ENCODE measurements at places on chromosomes 5 and 9.

DNA sequence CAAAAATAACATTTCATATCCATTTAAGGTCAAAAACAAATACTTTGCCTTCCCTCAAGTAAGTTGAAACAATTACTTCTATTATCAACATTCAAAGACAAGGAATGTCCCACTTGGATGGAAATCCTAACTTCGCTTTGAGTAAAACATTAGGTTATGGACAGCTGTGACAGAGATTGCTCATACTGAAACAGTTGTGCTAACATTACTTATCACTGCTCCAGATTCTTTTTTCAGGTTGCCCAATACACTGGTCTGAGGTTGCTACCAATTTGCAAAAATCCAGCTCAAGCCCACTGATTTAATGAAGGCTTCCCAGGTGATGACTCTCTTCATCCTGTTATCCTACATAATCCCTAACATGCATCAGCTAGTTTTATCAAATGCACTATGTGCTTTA is 98.3 kb downstream of the UBAP2 start:
- DNase-seq, result no peak

DNA sequence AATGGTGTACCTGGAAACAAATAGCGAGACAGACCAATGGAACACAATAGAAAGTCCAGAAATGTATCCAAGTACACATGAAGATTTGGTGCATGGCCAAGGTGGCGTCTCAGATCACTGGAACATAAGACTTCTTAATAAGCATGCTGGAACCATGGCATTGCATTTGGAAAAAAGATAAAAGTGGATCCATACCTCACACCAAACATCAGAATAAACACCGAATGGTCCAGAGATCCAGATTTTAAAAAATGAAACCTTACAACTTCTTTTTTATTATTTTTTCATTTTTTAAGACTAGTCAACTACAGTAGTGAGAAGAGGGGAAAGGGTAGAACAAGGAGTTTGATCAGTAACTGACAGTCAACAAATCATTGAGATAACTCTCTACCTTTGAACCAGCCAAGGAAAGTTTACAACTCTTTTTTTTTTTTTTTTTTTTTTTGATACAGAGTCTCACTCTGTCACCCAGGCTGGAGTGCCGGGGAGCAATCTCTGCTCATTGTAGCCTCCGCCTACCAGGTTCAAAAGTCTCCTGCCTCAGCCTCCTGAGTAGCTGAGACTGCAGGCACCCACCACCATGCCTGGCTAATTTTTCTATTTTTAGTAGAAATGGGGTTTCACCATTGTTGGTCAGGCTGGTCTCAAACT is 8.8 kb upstream of the DUSP1 start:
- no peak for DNase-seq

DNA sequence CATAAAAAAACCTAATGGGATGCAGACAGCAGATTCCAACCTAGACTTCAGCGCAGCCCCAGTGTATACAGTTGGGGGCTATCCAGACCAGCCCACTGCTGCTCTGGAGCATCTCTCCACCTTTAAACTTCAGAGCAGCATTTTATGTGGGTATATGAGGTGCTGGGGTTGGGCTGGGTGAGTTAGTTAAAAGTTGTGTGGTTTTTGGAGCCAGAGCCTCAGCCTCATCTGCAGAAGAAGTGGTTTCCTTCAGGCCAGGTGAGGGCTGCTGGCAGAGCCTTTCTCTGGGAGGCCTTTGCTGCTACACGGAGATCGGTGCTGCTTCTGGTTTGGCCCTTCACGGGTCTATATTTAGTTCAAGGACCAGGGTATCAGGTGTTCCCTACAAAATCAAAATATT is 228.3 kb downstream of the PDZD2 start:
- no peak for DNase-seq

DNA sequence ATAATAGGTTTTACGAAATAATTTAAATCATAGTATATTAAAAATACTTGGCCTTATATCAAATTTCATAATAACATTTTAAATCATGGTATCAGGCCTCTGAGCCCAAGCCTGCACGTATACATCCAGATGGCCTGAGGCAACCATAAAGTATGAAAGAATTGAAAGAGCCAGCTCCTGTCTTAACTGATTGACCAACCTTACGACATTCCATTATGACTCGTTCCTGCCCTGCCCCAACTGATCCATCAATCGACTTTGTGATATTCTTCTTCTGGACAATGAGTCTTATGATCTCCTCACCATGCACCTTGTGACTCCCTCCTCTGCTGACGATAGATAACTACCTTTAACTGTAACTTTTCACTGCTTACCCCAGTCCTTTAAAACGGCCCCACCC is 545.0 kb downstream of the MTRR start:
- DNase-seq, result no peak

DNA sequence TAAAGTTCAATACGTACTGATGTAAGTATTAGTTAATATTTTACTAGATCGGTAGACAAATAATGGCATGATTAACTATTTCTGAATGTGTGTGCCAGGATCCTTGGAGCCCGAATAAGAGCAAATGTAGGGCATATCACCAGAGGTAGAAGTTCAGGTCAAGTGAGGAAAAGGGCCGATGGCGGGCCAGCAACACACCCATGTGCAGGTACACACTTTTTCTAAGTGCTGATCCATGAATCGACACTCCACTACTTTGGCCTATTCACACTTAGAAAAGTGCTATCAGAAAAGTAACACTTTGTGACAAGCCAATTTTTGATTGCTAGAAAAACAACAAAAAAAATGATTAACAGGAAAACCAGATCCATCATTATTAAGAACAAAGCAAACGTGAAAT is 150.3 kb downstream of the AUH start:
- no peak for DNase-seq

- no peak for DNase-seq
Measured at GRCh38 chr9:27671636-27672035, 98.4 kb upstream of the C9orf72 start.

DNA sequence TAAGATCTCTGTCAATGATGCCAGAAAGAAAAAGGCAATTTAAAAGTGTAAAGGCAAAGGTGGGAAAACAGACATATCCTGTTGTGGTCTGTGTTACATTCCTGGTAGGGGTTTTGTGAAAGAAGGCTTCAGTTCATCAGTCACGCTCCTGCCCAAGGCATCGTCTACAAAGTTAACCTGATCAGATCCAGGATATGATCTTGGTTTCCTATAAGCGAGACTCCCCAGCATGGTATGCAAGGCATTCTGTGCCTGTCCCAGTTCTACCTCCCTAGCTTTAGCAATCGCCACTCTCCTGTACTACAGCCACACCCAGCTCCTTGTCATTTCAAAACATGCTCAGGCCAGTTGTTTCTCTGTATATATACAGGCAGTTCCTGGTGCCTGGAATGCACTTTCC is 58.0 kb upstream of the PTPN3 start:
- no peak for DNase-seq

DNA sequence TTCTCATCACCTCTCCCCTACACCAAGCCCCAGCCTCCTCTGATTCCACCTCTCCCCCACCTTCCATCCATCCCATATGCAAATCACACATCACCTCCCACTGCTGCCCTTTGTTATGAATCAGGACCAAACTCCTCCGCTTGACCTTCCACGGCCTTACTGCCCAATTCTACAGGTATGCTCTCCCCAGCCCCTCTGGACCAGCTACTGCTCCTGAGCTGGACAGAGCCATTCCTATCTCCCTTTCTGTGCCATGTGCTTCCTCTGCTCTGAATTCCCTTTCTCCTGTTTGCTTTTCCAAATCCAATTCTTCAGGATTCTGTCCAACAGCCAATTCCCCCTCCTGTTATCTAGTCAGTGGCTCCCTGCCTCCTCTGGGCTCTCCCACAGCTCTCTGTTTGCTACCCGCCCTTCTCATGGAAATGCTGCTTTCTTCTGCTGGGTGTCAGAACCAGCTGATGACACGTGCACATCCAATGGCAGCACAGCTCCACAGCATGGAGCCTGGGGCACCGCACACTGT is 8.3 kb downstream of the FABP6 start:
- DNase-seq, result no peak

GRCh38 chr9:73081979-73082657 is 69.5 kb upstream of the ANXA1 start:
- peak; percentile 73 for DNase-seq

GRCh38 chr5:143428738-143429420 is 25.4 kb upstream of the NR3C1 start:
- DNase-seq, result no peak

- peak; percentile 39 for DNase-seq
Measured at GRCh38 chr9:133534346-133535291, at the start of gene ADAMTSL2. Gene ADAMTSL2 (plus strand): TSS chr9:133534704. CDS start chr9:133536713, 2,009 bp downstream.

GRCh38 chr5:157212307-157212706 is 31.7 kb downstream of the ITK start:
- DNase-seq, result no peak

GRCh38 chr9:34400686-34401602 is 24.2 kb upstream of the MYORG start:
- no peak for DNase-seq

DNA sequence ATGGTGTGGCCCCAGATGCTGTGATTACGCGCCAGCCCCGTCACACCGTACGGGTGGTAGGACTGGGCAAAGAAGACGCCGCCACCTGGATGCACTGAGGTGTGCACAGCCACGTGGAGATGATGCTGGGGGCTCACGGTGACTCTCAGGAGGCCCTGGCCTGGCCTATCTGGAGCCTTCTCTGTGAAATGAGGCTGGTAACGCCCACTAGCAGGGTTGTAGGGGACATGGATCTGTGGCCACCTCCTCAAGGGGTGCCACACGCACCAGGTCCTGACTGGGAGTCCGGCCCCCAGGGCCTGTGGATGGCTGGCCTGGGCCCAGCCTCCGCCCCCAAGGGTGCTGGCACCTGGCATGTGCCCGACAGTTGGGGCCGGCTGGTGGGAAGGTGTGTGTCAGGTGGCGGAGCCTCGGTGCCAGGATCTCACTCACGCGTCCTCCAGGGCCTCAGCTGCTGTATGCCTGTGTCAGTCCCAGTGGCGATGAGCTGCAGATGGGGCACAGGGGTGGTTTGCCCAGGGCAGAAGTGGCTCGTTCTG is 32.4 kb downstream of the NEK6 start:
- DNase-seq, result peak; percentile 90
